ENCODE measurements at places on chromosomes 6 and 20.

- DNase-seq = no peak
Observed at GRCh38 chr6:10190042-10190441, 224.8 kb downstream of the TFAP2A start.

GRCh38 chr6:159959165-159959975, 9.5 kb upstream of the IGF2R start:
- DNase-seq = no peak

GRCh38 chr6:13446381-13446780, 41.0 kb downstream of the GFOD1 start:
- no peak for DNase-seq

GRCh38 chr6:118791499-118791898, 102.5 kb upstream of the ASF1A start:
- DNase-seq = no peak

DNA sequence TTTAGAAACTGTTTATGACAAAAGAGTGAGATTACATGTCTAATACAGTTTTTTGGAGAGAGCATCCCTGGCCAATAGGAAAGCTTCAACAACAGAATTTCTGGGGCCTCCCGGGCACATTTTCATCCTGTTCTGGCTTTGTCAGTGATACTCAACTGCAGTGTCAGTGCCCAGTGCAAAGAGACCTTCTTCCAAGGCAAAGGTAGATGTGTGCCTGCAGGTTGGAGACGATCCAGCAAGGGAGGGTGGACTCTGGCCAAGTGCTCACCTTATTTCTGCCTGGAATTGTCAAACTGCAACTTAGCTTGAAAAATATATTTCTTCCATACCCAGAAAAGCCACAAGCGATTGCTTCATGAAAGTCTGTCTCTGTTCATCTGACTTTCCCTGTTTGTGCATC, 211.6 kb upstream of the SNX9 start:
- DNase-seq = no peak

GRCh38 chr20:47122560-47122959, 227.9 kb downstream of the EYA2 start:
- DNase-seq = no peak

GRCh38 chr6:30507849-30508827, 18.8 kb downstream of the HLA-E start:
- no peak for DNase-seq

DNA sequence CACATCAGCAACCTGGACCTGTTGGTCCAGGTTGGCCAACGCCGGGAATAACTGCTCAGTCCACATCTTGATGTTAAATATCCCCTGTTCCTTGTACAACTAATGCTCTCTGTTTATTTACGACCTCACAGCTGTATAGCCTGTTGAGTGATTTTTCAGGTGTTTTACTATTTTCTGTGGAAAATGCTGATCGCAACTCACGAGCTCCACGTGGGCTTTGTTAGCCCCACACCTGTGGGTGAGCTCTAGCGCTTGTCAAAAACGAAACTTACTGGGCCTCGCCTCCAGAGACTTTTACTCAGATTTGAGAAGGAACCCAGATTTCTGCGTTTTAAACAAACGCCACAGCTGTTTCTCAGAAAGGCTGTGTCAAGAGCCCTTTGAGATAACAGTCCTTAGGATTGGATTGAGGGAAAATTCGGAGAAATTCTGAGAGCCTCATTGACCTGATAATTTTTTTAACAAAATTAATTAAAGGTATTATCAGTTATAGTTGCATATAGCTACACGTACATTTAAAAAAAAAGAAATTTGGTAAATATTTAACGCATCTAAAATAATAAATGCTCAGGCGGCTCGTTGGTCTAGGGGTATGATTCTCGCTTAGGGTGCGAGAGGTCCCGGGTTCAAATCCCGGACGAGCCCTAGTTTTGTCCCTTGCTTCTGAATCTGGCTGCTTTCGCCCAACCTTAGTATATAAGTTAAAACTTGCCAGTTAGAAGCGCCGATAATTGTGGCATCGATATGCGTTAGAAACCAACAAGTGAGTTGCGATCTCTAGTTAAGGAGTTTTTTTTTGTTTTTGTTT, 16.7 kb downstream of the HMGN4 start:
- DNase-seq = no peak

- DNase-seq = no peak
Observed at GRCh38 chr6:22694092-22694724, 124.8 kb downstream of the HDGFL1 start.

DNA sequence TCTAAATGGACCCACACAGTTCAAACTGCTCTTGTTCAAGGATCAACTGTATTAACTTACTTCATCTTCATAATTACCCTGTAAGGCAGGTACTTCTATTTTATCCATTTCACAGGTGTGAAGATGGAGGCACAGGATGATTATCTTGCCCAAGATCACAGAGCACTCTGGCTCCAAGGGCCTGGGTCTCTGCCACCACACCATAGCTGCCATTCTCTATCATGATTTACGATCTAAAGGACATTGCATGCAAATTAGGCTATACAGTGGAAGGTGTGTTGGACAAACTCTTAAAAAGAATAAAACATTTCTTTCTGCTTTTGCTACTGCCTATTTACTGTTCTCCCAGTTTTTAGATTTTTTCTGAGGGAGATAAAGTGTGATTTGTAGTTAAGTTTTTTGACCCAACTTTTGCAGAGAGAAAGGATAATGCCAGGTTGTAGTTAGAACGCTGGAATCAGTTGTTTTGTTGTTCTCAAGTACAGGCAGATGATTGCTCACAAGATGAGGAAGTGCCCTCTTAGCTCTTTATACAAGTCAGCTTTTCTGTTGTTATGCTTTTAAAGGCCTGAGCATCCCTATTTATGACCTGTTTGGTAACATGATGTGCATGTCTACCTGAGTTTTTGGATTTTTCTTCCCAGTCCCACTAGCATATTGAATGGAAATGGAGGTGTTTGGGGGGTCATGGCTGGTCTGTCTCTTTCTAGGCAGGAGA, 247.9 kb downstream of the ZFAND3 start:
- peak; percentile 13 for DNase-seq

GRCh38 chr6:124193132-124193531, 389.5 kb downstream of the NKAIN2 start:
- no peak for DNase-seq

DNA sequence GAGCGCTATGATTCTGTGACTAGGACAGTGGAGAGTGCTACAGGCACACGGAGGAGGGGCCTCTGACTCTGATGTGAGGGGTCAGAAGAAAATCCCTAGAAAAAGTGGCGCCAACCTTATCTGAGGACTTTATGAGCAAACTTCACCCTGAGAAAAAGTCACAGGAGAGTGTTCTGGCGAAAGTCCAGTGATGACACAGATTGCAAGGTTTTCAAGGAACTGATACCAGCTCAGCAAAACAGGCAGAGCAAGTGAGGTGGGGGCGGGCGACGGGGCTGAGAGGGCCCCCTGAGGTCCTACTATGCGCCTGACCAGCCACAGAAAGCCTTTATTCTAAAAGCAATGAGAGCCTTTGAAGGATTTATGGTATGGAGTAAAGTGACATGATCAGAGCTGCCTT, 73.3 kb downstream of the SLC22A23 start:
- DNase-seq = no peak

DNA sequence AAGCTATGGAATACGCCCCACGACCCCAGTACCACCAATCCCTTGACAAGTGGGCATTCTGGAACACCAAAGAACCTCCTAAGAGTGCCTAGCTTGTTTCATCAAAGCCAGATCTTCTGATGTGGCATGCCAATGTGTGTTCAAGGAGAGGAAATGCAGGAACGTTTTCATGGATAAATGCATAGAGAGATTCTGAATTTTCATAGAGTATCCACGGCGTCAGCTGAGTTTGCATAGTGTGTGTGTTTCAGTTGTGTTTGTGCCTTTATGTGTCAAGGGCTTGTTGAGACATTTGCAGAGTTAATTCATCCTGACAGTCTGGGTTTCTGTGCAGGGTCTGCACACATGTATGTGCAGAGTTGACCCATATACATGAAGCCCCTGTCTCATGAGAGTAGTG, 172.7 kb upstream of the LRFN2 start:
- DNase-seq = no peak

DNA sequence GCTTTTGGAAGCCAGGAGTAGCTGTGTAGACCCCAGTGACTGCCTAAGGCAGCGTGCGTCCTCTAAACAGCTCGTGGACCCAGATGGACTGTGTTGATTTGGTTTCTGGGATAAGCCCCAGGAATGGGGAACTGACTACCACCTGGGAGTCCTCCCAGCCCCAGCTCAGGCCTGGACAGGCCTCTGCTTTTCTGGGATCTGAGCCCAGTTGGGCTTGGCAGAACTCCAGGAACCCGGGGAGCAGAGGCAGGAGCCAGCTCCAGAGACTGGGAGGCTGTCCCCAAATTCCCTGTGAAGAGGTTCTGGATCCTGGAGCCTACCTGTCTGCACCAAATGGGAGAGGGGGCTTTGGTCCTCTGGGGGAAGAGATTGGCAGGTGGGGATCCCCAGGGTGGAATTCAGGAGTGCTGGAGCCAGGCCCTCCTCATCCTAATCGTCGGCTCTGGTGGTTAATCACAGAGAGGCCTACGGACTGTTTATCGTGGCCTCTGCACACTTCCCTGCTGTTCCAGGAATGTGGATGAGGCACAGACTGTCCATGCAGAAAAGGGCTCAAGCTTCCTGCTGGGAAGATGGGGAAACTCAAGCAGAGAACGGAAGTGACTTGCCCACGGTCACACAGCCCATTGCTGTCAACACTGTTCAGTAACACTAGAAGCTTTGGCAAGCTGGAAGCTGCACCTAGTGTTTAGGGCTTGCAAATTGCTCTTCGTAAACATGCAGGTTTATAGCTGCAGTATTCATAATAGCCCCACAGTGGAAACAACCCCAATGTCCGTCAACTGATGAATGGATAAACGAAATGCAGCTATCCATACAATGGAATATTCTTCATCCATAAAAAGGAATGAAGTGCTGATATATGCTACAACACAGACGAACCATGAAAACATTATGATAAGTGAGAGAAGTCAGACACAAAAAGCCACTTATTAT, 100.6 kb downstream of the KCNB1 start:
- peak; percentile 59 for DNase-seq

DNA sequence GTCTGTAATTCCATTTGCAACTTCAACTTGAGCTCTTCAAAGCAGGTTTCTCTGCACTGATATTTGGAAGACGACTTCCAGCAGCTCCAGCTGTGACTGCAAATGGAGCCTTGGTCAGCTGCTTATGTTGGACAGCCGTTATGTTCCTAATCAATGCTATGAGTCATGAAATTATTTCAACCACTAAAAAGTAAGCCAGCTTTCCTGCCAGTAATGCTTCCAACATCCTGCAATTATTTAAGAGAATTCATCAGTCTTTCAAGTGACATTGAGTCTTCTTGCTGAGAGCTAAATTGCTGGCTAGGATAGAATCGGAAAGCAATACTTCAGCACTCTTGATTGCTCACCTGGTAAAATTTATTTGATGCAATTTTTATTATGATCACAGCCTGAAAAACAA, 375.7 kb downstream of the MMUT start:
- no peak for DNase-seq

GRCh38 chr20:6418732-6419131, 295.9 kb upstream of the FERMT1 start:
- no peak for DNase-seq

- no peak for DNase-seq
Observed at GRCh38 chr20:3933218-3933617, 44.0 kb downstream of the PANK2 start.

- no peak for DNase-seq
Observed at GRCh38 chr6:118810420-118811027, 83.4 kb upstream of the ASF1A start.

Data from DMS79 (cell line).